ENCODE measurements at places on chromosomes 16 and 17. TPM values are rescaled to one million over a fixed set of nuclear protein-coding genes. Genes with fewer than 3 reads are reported as not detected.

MRPL10 gene
- 90.2 TPM for total RNA-seq

CCL7 gene
- not detected for total RNA-seq

FSCN2 gene
- total RNA-seq: 0.65 TPM

GRCh38 chr16:3599922-3600321 is 11.5 kb downstream of the SLX4 start:
- no peak overlapping the region for H3K27ac ChIP-seq
- H3K4me3 ChIP-seq: no peak overlapping the region
- no peaks in the 10 kb centered on the region for H3K27me3 ChIP-seq
- peaks cover 3% of the 10 kb centered on the region for H3K36me3 ChIP-seq

GRCh38 chr17:43909537-43910231 is 2.3 kb upstream of the MPP2 start:
- no peaks in the 10 kb centered on the region for H3K36me3 ChIP-seq
- no peak overlapping the region for H3K27ac ChIP-seq
- H3K4me1 ChIP-seq: peaks cover 19% of the 10 kb centered on the region
- DNase-seq: no peak
- H3K27me3 ChIP-seq: peaks cover 18% of the 10 kb centered on the region

DNA sequence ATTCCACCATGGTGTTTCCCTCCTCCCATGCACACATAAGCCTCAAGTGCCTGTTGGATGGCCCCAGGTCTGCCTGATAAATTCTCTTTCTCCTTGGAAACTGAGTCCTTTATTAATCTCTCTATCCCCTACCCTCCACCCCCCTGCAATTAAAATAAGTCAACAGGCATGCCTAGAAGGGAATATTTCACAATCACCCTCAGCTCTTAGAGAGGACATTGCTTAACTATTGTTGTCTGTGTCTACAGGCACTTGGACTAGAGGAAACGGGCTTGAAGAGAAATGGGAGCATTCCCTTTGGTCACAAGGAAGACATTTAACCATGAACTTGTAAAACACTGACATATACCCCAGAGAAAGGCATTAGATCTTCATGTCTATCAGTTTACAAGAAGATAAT is 39.5 kb downstream of the RCVRN start:
- peaks cover 6% of the 10 kb centered on the region for H3K27me3 ChIP-seq
- no peak overlapping the region for H3K27ac ChIP-seq
- DNase-seq: no peak

DNA sequence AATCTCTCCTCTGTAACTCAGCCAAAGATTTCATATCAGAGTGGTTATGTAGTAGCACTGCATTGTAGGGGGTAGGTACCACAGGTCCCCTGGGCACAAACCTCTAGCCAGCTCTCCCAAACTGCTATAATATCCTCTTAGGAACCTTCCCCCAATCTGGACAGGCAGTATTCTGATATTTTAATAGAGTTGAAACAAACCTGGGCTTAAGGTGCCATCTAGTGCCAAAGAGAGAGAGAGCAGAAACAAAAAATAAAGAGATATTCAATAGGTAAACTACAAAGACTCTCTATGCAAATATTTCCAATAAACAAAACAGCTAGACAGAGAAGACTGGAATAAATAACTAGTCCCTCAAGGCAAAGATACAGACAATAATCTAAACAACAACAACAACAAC is 1070.0 kb downstream of the CDH11 start:
- no peak overlapping the region for H3K27ac ChIP-seq
- no peak for DNase-seq
- H3K4me1 ChIP-seq: no peaks in the 10 kb centered on the region
- no peak overlapping the region for H3K4me3 ChIP-seq
- no peaks in the 10 kb centered on the region for H3K27me3 ChIP-seq
- H3K36me3 ChIP-seq: no peaks in the 10 kb centered on the region

GRCh38 chr16:11429823-11430222 is 84.6 kb downstream of the RMI2 start:
- H3K4me3 ChIP-seq: no peak overlapping the region
- H3K27me3 ChIP-seq: peaks cover 19% of the 10 kb centered on the region
- no peak for DNase-seq
